ENCODE measurements at places on chromosomes 3 and 15.
A peak's percentile ranks its signal among the peaks of the same experiment; 100 is the strongest.

DNA sequence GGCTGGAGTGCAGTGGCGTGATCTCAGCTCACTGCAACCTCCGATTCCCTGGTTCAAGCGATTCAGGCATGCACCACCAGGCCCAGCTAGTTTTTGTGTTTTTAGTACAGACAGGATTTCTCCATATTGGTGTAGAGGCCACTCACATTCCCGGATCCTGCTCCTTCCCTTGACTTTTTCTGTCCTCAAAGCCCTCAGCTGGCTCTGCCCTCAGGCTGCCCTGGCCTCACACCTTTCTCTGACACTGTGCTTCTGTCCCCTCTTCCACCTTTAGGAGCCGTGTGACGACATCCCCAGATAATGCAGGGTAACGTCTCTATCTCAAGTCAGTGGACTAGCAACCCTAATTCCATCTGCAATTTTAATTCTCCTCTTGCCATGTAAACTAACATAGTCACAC is 8.6 kb upstream of the CYFIP1 start:
- DNase-seq = no peak

GRCh38 chr3:135495891-135496290 is 469.6 kb upstream of the PPP2R3A start:
- DNase-seq = no peak

- DNase-seq = no peak
These were observed 3.7 kb upstream of the SQOR start for GRCh38 chr15:45630917-45631691.

DNA sequence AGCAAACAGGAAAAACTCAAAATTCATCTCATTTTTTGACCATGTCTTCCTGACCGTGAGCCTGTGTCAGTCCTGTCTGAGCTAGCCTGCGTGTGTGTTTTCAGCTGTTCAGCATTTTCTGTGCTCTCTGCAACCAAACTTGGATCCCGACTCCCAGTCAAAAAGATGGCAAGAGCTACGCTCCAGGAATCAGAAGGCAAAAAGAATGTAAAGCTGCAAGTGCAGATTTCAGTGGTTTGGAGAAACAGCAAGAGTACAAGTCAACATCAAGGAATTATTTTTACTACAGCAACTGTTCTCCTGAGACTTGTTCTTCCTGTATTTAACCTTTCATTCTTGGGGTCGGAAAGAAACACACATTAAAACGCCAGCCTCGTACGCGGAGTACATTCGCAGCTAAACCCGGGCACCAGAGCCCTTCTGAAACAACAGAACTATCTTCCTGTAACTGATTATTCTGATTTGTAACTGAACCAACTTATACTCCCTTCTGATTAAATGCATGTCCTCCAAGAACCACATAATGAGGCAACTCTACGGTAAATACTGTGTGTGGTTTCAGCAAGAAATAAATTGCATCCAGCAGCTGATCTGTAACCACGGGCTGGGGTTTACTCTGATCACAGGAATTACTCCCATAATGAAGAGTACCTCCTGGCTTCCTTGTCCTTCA is 107.4 kb downstream of the LRIG1 start:
- no peak for DNase-seq

DNA sequence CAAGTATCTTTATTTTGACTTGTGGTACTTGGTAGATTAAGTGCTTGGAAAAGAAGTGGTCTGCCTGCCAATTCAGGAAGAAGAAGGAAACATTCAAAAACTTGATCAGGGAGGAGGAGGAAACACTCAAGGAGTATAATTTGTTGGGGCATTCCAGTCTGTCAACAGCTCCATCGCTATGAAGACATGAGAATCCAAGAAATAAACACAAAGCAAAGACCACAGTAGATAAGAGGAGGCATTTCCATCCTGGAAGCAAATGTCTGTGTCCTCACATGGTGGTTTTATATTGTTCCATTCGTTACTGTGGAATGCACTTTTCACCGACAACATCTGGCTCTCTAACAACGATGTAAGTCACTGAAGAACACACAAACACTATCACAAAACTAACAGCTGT is 176.1 kb upstream of the FRMD4B start:
- no peak for DNase-seq

GRCh38 chr15:80507638-80508316 is 103.6 kb downstream of the ARNT2 start:
- no peak for DNase-seq

GRCh38 chr3:42118762-42119361 is 27.7 kb downstream of the TRAK1 start:
- no peak for DNase-seq

- DNase-seq = no peak
These were observed 347 bp upstream of the C3orf62 start for GRCh38 chr3:49277383-49277775.

DNA sequence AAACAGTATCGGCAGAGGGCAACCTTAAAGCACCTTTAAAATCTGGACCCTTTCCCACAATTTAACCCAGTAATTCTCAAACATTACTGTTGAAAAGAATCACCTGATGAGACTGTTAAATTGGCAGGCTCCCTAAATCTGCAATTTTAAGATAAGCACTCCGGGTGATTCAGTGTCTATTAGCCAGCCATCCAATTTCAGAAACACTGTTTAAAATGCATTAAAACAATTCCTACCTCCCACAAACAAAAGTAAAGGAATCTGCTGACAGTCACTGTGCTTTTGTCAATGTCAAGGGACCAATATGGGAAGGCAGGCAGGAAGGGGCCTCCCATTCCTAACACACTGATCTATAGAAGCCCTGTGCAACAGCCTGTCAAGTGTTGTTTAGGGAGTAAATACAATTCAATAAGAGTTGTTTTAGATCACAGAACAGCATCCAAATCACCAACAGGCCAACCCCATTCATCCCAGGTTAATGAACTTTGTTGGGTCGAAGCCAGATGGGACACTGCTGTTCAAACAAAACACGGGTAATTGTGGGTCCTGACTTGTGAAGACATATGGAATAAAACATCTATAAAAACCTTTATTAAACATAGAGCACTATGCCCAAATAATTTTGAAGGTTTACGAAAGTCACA is 21.4 kb downstream of the SIAH2 start:
- no peak for DNase-seq

DNA sequence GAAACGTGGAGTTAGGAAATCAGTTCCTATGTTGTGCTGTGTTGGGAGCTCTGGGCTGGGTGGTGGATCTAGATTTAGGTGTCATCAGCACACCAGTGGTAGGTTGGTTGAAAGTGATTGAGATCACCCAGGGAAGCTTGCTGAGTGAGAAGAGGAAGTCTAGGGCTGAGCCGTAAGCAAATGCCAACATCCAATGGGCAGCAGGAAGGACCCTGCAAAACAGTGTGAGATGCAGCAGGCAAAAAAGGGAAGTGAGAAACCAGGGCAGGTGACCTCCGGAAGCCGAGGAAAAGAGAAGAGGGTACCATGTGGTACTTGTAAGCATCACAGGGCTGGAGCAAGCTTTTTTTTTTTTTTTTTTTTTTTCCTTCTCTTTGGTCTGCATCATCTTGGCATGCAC is 15.9 kb upstream of the COPG1 start:
- no peak for DNase-seq

- DNase-seq = no peak
These were observed 58.3 kb downstream of the EPHB3 start for GRCh38 chr3:184619787-184620430.

DNA sequence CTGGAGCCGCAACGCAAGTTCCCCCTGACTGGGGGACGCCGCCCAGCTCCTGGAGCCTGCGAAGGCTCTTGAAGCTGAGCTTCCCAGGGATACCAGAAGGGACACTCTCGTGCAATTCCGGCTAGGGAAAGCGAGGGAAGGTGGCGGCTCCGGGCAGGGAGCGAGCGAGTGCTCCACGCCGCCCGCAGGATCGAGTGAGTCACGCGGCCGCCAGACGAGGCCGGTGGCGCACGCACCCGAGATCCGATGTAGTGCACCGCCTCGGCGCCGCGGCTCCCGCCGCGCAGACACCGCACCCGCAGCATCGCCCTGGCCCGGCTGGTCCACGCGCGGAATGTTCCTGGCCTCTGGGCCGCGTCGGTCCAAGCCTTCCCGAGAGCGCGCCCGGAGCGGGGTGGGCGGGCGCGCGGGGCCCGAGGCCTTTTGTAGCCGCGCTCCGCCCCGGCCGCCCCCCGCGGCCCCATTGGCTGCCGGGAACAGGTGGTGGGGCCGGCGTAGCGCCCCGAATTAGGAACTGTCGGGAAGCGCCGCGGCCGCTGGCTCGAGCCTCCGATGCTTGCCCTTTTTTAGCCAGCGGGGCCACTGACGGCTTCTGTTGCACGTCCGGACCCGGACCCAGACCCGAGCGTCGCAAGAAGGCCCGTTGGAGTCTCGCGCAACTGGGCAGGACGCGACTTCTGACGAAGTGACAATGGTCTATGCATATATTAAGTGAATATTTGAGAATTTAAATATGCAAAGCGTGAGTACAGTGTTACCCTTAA is at the start of gene GATM:
TSS of gene GATM (minus strand) at position 396 of the 764 bp plus-strand sequence. CDS start at position 305, 91 bp downstream.
- peak; percentile 23 for DNase-seq

DNA sequence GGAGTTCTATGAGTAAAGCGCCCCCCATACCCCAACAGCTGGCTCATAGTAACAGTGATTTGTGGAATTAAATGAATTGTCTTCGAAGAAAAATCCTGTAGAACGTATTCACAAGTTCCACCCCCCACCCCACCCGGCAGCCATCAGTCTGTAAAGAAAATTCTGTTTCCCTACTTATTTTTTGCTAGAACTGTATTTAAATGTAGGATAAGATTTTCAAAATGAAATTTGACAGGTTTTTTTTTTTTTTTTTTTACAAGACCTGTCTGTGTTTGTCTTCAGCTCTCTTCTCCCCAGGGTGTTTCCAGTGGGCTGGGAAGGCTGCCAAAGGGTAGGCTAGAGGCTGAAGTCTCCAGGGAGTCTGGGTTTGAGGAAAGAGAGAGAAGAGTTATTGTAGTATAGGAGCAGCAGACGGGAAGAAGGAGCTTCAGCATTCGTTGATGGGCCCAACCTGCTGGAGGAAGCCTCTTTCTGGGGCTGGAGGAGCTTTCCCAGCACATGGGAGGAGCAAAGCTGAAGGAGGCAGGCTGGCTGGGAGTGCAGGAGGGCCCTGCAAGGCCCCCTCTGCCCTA is 130.6 kb upstream of the SEMA6D start:
- DNase-seq = no peak

DNA sequence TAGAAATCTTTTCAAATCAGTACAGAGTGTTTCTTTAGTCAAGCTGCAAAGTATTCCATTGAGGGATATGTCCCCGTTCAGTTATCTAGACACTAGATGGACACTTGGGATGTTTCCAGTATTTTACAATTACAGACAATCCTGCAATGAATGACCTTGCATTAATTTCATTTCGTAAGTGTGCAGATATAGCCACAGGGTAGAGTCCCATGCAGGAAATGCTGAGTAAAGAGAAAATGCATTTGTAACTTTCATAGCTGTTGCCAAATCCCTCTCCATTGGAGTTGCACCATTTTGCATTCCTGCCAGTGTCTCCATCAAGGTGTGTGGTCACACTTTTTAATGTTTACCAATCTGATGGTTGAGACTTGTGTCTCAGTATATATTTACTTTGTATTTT is 92.5 kb downstream of the LIPC start:
- no peak for DNase-seq

DNA sequence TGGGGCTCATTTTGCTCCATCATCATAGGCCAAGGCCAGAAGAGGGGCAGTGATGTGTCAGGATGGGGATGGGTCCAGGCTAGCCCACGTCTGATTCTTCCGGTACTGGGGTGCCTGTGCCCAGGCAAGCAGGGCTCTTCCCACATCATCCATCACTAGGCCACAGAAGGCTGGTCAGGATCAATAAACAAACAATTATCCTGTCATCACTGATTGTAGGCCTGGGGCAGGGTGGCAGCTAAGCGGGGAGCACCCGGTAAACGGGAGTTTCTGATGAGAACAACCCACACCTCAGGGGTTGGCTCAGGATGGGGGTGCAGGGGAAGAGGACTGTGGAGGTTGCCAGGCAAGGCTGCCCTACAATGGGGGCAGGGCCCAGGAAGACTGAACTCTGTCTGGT is 18.1 kb upstream of the CACNA2D2 start:
- DNase-seq = no peak

DNA sequence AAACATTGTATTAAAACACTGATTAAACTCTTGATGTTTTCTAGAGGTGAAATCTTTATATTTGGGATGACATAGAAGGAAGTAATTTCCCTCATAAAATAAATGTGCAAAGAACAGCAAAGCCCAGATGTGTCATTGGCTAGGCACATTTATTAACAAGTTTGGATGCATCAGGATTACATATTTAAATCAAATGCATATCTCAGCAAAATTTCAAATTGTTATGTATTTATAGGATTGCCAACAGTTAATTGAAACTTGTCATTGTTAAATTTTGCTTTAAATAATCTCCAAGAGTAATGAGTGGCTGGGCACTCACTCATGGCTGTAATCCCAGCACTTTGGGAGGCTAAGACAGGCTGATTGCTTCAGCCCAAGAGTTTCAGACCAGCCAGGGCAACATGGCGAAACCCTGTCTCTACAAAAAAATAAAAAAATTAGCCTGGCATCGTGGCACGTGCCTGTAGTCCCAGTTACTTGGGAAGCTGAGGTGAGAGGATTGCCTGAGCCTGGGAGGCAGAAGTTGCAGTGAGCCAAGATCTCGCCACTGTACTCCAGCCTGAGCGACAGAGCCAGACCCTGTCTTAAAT is 28.2 kb downstream of the ARIH1 start:
- DNase-seq = no peak

DNA sequence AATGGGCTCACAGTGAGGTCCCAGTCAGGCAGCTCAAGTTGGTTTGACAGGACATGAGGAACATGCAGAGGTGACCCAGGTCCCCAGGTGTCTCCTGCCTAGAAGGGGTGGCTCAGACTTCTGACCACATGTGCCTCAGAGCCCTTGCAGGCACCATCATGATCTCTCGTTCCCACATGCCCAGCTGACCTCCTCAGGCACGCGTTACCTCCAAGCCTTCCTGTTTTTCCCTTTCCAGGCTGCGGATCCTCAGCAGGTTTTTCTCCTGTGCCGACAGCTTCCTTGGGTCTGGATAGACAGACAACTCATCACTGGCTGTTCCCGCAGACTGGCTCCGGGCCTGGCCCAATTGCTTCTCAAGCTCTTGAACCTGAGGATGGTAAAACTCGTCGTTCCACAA is 30.4 kb downstream of the CCDC13 start:
- no peak for DNase-seq

- DNase-seq = no peak
These were observed 7.1 kb downstream of the NPTN start for GRCh38 chr15:73626072-73626471.

GRCh38 chr3:54345847-54346375 is 223.6 kb downstream of the CACNA2D3 start:
- no peak for DNase-seq

DNA sequence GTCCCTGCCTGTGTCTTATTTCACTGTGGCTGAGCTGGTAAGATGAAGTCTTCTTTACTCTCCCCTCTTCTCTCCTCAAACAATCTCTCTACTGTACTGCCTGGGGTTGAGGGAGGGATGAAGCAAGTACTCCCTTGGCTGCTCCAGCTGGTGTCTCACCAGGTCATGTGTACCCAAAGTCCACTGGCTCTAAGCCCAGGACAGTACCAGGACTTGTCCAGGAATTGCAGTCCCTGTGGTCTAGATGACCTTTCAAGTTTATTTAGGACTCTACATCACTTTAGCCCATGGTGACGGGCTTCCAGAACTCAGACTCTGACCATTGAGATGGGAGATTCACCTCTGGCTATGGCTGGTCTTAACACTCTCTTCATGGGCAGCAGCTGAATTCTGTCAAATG is 17.5 kb upstream of the SLC27A2 start:
- no peak for DNase-seq

GRCh38 chr15:65862682-65863081 is 6.6 kb upstream of the RAB11A start:
- DNase-seq = peak; percentile 48
